Skin of body (tissue), 3 donors: ENCODE measurements at places on chromosomes 7 and 10. TPM values are rescaled to one million over a fixed set of nuclear protein-coding genes. Genes with fewer than 3 reads are reported as not detected.

DNA sequence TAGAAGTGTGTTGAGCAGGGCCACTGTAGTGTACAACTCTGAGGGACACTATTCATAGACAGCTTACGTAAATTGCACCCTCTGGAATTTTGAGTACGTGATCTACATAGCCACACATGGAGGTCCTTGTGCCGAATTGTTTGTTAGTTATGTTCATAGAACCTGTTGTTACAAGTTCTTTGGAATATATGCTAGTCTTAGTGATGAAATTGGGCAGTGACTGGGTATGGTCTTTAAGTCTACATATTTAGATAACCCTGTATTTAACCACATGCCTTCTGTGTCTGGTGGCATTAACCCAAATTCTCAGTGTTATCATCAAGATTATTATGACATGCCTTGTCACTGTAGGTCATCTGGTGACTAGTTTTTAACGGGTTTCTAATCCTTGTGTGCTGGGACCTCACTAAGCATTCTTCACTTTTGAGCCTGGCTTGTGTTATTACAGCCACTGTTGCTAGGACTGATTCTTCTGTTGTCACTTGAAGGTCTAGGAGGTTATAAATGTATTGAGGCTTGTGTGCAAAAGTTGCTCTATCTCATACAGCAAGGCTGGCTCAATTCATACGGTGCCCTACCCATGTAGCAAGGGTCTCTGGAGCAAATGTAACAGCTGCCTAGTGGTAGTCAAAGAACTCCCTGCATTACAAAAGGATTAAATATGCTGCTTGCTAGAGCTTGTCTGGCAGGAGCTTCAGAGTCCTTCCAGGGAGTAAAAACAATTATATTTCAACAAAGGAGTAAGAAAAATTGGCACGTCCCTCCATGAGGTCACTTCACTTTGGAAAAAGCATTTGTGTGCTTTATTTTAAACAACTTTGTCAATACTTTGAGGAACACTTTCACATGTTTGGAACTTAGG, 65.4 kb downstream of the CDK14 start:
- DNase-seq = peak; percentile 16

The CFAP70 gene
- 3.4 TPM for total RNA-seq

The SPDYE2B gene
- not detected for total RNA-seq

The POU6F2 gene
- 0.20 TPM for total RNA-seq

DNA sequence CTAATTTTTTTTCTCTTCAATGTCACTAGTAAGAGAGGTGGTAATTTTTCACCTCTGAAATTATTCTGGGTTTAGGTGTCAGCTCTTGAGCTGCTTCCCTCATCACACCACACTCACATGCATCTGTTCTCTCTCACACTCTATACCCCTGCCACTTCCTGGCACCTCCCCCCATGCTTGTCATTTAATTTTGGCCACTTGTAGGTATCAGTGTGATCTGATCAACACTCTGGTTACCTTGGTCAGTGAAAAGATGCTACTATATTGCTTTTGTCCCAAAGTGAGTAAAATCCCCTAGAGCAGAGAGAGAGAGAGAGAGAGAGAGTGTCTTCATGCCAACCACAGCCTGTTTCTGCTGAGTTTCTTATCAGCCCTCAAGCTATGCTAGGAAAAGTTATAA, 42.5 kb downstream of the STK17A start:
- DNase-seq = no peak

- DNase-seq = peak; percentile 60
Observed at GRCh38 chr7:35036361-35037171, 719 bp downstream of the DPY19L1 start.
